ENCODE measurements at places on chromosomes 4 and X.

- DNase-seq, result no peak
- H3K4me1 ChIP-seq, result no peaks in the 10 kb centered on the region
- peaks cover 11% of the 10 kb centered on the region for H3K27me3 ChIP-seq
- H3K36me3 ChIP-seq, result no peaks in the 10 kb centered on the region
- no peak overlapping the region for H3K4me3 ChIP-seq
These were observed 16.2 kb downstream of the JAKMIP1 start for GRCh38 chr4:6184169-6184568.

GRCh38 chrX:137566746-137567679 is 1.1 kb downstream of the ZIC3 start:
- H3K4me1 ChIP-seq, result peaks cover 3% of the 10 kb centered on the region
- DNase-seq, result no peak
- no peak overlapping the region for H3K27ac ChIP-seq
- H3K4me3 ChIP-seq, result peak overlapping the region; percentile 58
- peaks cover 2% of the 10 kb centered on the region for H3K36me3 ChIP-seq

DNA sequence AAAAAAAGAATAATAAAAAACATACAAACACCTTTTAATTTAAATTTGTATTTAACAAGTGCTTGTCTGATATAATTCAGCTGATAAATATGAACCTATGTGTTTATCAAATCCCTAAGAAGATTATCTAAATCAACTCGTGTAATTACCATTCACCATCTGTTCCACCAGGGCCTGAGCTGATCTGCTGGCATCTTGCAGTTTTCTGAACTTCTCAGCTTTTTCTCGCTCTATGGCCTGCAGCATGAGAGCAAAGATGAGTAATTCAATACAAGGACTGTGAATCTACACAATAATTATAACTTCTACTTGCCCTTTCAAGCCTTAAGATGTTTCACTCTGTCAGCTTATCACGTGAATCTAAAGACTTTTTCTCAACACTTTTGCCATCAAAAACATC is 709.7 kb downstream of the DMD start:
- DNase-seq, result no peak
- H3K4me1 ChIP-seq, result peaks cover 4% of the 10 kb centered on the region
- H3K4me3 ChIP-seq, result no peak overlapping the region
- no peaks in the 10 kb centered on the region for H3K36me3 ChIP-seq
- no peaks in the 10 kb centered on the region for H3K27me3 ChIP-seq

- H3K36me3 ChIP-seq, result peaks cover 9% of the 10 kb centered on the region
- H3K27me3 ChIP-seq, result no peaks in the 10 kb centered on the region
- H3K4me3 ChIP-seq, result no peak overlapping the region
- no peaks in the 10 kb centered on the region for H3K4me1 ChIP-seq
- no peak overlapping the region for H3K27ac ChIP-seq
These were observed 13.5 kb downstream of the SNCA start for GRCh38 chr4:89823416-89823815.

DNA sequence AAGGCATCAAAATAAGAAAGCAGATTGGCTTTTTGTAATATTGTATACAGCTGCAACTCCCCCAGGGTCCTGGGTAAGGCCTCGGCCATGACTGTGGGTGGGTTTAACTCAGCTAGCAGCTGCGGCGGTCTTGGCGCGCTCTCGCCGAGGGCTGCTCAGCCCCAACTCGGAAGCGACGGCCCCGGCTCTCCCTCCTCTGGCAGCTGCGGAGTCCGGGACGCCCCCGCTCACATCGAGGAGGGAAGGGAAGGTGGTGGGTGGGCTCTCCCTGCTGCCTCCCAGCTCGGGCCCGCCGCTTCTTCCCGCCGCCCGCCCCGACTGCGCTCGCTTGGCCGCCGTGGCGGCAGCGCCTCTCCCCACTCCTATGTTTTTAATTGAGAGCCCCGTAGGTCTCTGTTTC is 51.2 kb downstream of the GPR50 start:
- no peaks in the 10 kb centered on the region for H3K36me3 ChIP-seq
- peak; percentile 9 for DNase-seq
- peaks cover 34% of the 10 kb centered on the region for H3K27me3 ChIP-seq
